ENCODE measurements at places on chromosomes 6 and 20.

GRCh38 chr6:55543633-55544309, 35.2 kb downstream of the HMGCLL1 start:
- DNase-seq = no peak

- DNase-seq = peak; percentile 20
Observed at GRCh38 chr6:22194188-22194921, 102.5 kb downstream of the PRL start.

DNA sequence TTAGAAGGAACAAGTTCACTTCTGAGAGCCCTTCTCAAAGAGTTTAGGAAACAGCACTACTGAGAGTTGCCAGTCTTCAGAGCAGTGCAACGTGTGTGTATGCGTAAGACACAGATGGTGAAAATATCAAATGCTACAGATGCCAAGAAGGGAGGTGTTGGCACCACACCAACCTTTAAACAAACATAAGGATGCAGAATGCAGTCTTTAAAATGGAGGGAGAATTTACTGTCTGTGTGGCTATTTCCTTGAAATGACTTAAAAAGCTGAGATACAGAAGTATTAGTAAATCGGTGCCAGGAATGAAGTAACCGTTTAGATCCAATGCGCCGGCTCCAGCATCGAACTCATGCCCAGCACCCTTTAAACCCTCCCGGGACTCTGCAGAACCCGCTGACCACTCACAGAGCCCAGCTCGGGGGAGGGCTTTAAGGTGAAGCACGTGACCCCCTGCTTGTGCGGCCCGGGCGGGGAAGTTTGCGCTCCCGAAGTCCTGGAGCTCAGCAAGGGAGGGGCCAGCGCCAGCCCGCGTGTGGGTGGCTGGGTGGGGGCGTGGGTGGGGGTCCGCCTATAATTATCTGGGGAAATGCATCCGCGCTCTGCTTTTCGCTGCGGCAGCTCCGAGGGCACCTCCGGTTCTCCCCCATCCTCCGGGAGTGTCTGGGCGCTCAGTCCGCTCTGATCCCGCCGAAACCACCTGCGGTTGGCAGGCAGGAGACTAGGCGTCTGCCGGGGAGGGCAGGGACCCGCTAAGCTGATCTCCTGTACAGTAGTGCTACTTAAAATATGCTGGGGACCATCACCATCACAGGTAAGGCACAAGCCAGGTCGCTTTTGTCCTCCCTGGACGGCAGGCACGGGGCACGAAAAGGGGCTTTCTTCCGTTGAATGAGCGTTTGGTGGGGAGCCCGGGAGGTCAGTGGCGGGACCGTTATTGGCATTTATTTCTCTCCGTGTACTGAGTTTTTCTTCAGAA, 66.0 kb downstream of the ZBTB2 start:
- DNase-seq = peak; percentile 80

DNA sequence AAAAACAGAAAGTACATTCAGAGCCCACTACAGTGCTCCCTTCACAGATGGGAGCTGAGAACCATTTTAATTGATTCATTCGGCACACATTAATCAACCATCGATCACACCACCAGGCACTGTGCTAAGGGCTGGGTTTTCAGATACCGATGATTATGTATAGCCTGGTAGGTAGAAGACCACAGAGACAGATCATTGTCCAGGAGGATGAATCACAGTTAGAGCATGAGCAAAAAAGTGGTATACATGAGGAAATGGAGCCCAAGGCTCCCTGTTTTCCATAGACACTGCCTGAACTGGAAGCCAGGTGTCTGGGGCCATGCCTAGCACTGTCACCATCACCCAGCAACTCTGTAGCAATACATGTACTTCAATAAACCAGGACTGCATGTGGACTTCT, 9.0 kb upstream of the PRDM1 start:
- DNase-seq = no peak

GRCh38 chr6:170344631-170345576, 38.3 kb downstream of the FAM120B start:
- DNase-seq = peak; percentile 20

- DNase-seq = peak; percentile 75
Observed at GRCh38 chr6:14068133-14068532, 49.4 kb upstream of the CD83 start.

DNA sequence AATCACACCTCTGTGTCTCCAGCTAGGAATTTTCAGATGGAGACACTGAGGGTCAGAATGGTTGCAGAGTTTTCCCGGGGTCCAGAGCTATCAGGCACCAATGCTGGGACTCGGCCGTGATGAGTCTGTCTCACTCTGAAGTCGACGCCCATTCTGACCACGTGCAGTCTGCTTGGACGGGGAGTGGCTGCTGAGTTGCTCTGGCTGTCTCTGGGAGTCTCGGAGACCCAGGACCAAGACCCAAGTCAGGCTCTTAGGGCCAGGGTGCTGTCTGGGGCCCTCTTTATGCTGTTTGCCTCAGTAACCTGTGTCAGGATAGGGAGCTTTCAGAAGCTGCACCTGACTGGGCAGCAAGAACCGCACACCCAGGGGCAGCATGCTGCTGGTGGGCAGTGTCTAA, 4.6 kb downstream of the IP6K3 start:
- peak; percentile 37 for DNase-seq

GRCh38 chr20:50198180-50198666, 7.6 kb downstream of the CEBPB start:
- no peak for DNase-seq

DNA sequence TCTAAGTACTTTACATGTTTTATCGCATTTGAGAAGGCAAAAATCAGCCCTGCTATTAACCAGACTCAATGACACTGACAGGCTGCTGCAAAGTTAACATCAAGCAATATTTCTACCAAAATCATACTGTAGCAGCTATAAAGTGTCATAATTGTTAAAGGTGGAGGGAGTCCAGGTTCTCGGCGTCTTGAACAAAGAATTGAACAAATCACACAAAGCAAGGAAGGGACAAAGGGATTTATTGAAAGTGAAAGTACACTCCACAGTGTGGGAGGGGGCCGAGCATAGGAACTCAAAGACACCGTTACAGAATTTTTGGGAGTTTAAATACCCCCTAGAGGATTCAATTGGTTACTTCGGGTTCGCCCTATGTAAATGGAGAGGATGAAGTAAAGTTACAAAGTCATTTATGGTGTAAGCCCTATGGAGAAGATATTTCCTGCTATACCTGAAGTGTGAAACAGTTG, 12.9 kb upstream of the ZNF391 start:
- DNase-seq = no peak

GRCh38 chr6:111732390-111732789, 126.7 kb upstream of the TRAF3IP2 start:
- no peak for DNase-seq

DNA sequence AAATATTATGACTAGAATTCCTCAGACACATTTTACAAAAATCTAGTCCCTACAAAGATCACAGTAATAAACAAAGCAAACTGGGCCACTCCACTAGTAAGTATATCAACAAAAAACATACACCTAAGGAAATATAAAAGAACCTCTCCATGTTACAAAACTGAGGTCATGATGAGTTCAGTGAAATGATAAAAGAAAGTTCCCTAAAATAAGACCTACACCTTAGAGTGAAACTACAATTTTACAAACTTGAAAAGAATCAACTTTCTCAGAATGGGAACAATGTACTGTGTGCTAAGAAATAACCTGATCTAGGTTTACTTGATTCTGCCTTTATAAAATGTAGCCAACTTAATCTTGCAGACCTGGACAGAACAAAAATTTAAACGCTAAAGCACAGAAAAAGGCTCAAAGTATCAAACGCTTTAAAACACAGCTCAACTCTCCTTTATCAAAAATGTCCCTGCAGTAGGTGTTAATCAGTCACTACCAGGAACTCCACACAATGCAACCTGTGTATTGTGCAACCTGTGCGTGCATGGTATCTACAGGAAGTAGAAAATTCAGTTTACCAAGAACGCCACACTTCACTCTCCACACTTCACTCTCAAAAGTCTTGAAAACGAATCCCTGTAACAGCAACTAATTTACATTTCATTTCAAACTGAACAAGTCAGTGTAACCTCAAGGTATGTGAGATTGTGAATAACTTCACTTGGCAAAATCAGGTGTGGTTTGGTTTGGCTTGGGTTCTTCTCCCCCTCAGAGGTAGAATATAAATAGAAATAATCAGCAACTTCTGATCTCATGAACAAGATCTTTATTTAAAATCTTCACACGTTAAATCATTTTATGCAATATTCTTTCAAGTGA, 1.8 kb downstream of the RALGAPA2 start:
- no peak for DNase-seq

GRCh38 chr6:138837246-138837645, 41.4 kb downstream of the ECT2L start:
- no peak for DNase-seq

- no peak for DNase-seq
Observed at GRCh38 chr6:44534291-44534690, 146.8 kb downstream of the CDC5L start.

DNA sequence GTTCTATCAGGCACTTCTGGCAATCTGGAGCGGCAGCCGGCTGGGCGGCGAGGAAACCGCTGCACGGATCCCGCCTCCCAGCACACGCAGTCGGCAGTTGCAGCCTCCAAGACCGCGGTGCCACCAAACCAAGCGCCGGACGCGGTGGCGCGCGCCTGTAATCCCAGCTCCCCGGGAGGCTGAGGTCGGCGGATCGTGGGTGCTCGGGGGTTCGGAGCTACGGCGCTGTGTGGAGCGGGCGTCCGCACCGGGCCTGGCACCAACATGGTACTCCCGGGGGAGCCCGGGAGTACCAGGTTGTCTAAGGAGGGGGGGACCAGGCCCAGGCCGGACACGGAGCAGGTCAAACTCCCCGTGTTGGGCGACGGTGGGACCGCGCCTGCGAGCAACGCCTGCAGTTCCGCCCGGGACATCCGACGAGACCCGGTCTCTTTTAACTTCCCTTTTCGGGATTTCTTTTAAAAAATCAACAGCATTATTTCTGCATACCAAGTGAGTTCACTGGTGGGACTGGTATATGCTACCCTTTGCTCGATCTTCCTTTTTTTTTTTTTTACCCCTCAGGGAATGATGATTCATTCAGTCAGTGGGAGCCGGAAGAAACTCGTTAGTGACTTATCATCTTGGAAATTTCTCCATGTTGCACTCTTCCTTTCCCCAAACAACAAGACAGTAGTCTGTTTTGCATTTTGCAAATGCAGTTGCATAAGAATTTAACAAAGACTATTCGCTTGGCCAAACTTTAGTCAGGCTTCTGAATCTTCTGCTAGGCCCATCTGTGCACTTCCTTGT, 27.6 kb downstream of the ZNF311 start:
- peak; percentile 60 for DNase-seq

GRCh38 chr6:145819994-145820393, 5.4 kb upstream of the FBXO30 start:
- no peak for DNase-seq

GRCh38 chr20:36988494-36988966, 37.0 kb upstream of the SAMHD1 start:
- DNase-seq = no peak

DNA sequence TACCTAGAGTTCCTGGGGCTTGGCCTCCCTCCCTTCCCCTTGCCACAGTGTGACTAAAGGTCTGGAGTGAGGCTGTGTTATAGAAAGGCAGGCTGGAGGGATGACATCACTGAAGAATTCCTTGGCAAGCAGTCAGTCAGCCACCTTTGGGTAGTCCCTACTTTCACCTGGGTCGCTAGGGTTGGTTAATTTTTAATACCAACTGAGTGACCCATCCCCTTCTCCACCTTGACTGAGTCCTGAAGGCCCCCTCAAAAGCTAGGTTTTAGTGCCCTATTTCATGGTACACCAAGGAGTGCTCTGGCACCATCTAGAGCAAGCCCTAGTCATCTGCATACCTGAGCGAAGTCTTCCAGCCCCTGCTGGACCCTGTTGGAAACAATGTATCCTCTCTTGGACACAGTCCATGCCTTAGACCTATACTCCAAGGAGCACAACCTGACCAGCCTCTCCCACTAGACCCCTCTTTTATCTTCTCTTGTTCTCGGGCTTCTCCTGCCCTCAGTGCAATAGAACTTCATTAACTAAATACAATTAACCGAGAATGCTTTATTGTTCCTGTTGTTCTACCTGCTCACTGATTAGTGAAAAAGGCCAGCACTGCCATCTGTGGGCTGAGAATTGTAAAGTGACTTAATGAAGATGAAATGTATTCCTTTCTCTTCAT, 44.6 kb downstream of the RIN2 start:
- no peak for DNase-seq

- no peak for DNase-seq
Observed at GRCh38 chr6:80302716-80303115, 196.2 kb downstream of the BCKDHB start.

GRCh38 chr20:11032611-11033010, 358.8 kb upstream of the JAG1 start:
- DNase-seq = no peak

GRCh38 chr6:150336299-150336698, 32.5 kb upstream of the IYD start:
- DNase-seq = peak; percentile 45

All from GM03348 (cell line).